ENCODE measurements at places on chromosomes 12 and 14. TPM values are rescaled to one million over a fixed set of nuclear protein-coding genes. Genes with fewer than 3 reads are reported as not detected.

GRCh38 chr12:25985316-25986175, 27.1 kb downstream of the RASSF8 start:
- H3K4me3 ChIP-seq = no peak overlapping the region
- H3K4me1 ChIP-seq = no peaks in the 10 kb centered on the region
- DNase-seq = no peak

DNA sequence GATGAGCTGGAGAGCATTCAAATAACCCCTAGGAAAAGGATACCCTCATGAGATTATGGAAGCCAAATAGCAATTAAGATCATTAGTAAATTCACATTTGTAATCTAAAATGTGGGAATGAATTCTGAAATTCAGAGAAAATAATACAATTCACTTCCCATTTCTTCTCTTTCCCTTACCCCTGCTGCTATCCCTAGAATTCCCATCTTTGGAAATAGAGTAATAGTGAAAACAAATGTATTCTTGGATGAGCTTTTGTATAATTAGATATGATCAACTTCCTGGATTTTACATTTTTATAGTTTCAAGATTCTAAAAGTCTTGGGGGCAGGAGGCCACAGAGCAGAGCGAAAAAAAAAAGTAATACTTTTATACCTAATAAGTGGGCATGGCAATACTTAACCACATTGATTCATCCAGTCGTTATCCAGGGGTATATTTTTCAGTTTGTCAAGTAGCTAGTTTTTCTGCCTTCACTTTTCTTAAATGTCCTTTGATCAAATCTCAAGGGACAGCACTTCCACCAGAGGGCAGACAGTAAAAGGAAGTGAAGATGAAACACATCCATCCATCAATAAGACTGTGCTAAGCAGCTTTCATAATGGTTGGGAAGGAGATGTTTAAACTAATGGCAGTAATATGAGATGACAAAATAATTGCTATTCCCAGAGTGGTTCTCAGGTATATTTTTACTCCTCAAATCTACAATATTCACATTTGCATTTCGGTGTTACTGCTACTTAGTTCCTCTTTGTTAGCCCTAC, 401.3 kb downstream of the DIO2 start:
- H3K36me3 ChIP-seq = no peaks in the 10 kb centered on the region
- DNase-seq = peak; percentile 41

GRCh38 chr14:74362361-74362915, 14.2 kb downstream of the VRTN start:
- H3K27me3 ChIP-seq = no peaks in the 10 kb centered on the region
- H3K36me3 ChIP-seq = no peaks in the 10 kb centered on the region
- no peak overlapping the region for H3K4me3 ChIP-seq
- no peak overlapping the region for H3K27ac ChIP-seq
- peak; percentile 90 for DNase-seq

DNA sequence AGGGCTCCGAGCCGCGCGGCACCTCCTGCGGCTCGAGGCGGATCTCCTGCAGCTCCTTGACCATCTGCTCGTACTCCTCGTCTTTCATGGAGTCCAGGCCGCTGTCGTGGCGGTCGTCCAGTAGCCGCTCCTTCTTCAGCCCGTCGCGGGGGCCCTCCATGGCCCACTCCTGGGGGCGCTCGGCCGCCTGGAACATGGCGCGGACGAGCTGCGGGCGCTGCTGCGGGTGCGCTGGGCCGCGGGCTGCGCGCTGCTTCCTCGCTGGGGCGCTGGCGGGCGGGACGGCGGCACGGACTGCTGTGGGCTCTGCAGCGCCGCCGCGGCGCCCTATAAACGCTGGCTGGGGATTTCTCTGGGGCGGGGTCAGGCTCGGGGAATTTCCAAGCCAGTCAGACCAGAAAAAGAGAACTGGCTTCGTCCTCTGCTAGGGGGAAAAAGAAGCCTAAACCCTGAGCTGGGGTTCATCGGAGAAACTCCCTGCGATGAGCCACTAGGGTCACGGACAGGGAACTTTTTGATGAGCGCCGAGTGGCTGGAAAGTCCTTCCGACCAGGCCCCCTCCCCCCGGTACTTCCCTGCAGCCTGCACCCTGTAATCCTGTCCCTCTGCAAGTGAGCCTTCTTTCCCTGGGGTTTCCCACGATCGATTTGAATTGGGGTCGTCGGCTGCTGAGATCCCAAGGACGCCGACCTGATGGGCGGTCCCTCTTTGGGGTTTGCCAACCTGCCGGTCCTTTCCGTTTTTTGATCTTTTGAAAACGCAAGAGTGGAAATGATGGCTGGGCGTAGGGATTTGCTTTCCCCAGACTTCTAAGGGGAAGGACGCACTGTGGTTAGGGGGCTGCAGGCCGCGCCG, at the start of gene NFKBIA:
TSS of gene NFKBIA (minus strand) at position 301 of the 855 bp plus-strand sequence. CDS start at position 196, 105 bp downstream.
- peaks cover 28% of the 10 kb centered on the region for H3K4me1 ChIP-seq
- no peaks in the 10 kb centered on the region for H3K36me3 ChIP-seq
- DNase-seq = peak; percentile 87
- H3K4me3 ChIP-seq = peak within 1 kb of the TSS; percentile 92

GRCh38 chr12:113246478-113247122, 25.3 kb downstream of the TPCN1 start:
- peaks cover 36% of the 10 kb centered on the region for H3K4me1 ChIP-seq
- peak overlapping the region; percentile 57 for H3K27ac ChIP-seq
- no peak for DNase-seq
- H3K27me3 ChIP-seq = no peaks in the 10 kb centered on the region
- H3K4me3 ChIP-seq = no peak overlapping the region

- no peak overlapping the region for H3K27ac ChIP-seq
Observed at GRCh38 chr12:10701131-10701681, 21.9 kb downstream of the YBX3 start.

- no peaks in the 10 kb centered on the region for H3K27me3 ChIP-seq
- DNase-seq = no peak
- H3K36me3 ChIP-seq = no peaks in the 10 kb centered on the region
- H3K27ac ChIP-seq = no peak overlapping the region
- H3K4me1 ChIP-seq = no peaks in the 10 kb centered on the region
Observed at GRCh38 chr12:5395443-5396271, 36.3 kb upstream of the NTF3 start.

GRCh38 chr14:29982993-29983392, 55.3 kb upstream of the PRKD1 start:
- no peaks in the 10 kb centered on the region for H3K4me1 ChIP-seq
- no peaks in the 10 kb centered on the region for H3K36me3 ChIP-seq
- H3K27me3 ChIP-seq = no peaks in the 10 kb centered on the region
- H3K4me3 ChIP-seq = no peak overlapping the region
- no peak for DNase-seq

The MEG3 gene
- total RNA-seq = 324 TPM

- no peak overlapping the region for H3K4me3 ChIP-seq
- no peaks in the 10 kb centered on the region for H3K36me3 ChIP-seq
- DNase-seq = no peak
- H3K27me3 ChIP-seq = no peaks in the 10 kb centered on the region
- H3K27ac ChIP-seq = peak overlapping the region; percentile 56
Observed at GRCh38 chr14:103377522-103378037, 7.6 kb upstream of the MARK3 start.

DNA sequence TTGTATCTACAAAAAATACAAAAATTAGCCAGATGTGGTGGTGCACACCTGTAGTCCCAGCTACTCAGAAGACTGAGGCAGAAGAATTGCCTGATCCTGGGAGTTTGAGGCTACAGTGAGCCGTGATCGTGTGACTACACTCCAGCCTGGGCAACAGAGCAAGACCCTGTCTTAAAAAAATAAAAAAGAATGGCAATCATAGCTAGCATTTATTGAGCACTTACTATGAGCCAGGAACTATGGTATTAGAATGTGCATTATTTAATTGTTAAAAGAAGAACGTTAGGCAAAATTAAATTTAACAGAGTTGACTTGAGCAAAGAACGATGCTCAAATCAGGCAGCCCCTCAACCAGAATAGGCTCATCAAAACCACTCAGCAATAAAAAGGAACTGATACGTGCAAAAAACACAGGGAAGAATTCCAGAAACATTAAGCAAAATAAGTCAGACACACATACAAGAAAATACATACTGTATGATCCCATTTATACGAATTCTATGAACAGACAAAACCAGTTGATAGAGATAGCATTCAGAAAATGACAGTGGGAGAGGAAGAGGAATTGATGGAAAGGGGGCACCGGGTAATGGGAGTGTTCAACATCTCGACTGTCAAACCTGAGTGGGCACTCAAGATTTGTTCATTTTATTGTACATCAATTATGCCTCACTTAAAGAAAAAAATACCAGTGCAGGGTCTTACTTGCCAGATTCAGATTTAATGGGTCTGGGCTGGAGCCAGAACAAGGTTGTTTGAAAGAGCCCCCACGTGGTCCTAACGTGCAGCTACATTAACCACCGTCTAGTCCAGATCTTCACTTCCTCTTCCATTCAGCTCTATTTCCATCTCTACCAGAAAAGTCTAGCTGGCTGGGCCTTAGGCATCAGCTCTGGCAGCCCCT, 8.0 kb downstream of the SCNN1A start:
- peaks cover 9% of the 10 kb centered on the region for H3K4me1 ChIP-seq
- H3K27me3 ChIP-seq = no peaks in the 10 kb centered on the region
- no peaks in the 10 kb centered on the region for H3K36me3 ChIP-seq
- H3K4me3 ChIP-seq = no peak overlapping the region

DNA sequence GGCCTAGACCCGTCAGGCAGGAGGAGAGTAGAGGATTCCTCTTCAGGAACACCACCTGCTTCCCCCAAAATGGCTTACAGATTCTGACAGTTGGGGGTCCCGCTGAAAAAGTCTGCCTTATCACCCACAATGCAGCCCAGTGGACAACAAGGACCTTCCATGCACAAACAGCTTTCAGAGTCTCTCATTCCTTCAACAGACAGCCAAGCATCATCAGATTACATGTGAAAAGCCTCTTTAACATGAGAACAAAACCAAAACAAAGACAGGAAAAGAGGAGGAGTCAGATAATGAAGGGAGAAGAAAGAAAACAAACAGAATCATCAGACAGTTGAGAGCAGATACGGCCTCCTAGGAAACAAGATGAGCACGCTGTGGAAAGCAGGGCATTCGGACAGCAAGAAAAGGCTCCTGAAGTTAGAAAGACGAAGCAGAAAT, 18.3 kb downstream of the KCTD10 start:
- H3K27ac ChIP-seq = peak overlapping the region; percentile 61
- no peaks in the 10 kb centered on the region for H3K27me3 ChIP-seq
- no peak for DNase-seq
- H3K4me1 ChIP-seq = peaks cover 45% of the 10 kb centered on the region
- H3K4me3 ChIP-seq = no peak overlapping the region
- no peaks in the 10 kb centered on the region for H3K36me3 ChIP-seq

The KLHL33 gene
- 1.2 TPM for total RNA-seq

DNA sequence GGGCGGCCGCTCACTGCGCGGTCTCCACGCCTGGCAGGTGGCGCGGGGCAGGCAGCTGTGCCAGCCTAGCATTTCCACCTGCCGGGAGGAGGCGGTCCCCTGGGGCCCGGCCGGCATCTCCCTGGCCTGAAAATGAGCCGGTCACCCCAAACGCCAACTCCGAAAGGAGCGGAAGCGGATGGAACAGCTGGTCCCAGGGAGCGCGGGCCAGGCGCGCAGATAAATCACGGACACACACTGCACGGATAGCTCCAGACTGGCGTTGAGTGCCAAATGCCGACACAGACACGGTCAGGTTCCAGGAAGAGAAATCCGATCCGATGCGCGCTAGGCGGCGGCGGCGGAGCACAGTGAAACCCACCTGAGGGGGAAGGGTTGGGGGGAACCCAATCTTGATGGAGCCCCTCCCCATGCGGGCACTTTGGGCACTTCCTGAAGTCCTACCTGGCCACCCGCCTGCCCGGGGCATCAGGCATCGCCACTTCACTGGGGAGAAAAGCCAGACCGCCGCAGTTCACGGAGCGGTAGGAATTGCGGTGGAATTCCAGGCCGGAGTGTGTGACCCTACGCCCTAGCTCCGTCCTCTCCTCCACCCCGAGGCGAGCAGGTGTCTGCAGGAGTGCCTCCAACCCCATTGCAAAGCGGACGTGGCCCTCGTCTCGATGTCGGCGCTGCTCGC, 624 bp upstream of the PLEKHD1 start:
- H3K36me3 ChIP-seq = no peaks in the 10 kb centered on the region
- peaks cover 14% of the 10 kb centered on the region for H3K4me1 ChIP-seq
- no peak overlapping the region for H3K27ac ChIP-seq
- DNase-seq = peak; percentile 34
- no peaks in the 10 kb centered on the region for H3K27me3 ChIP-seq

DNA sequence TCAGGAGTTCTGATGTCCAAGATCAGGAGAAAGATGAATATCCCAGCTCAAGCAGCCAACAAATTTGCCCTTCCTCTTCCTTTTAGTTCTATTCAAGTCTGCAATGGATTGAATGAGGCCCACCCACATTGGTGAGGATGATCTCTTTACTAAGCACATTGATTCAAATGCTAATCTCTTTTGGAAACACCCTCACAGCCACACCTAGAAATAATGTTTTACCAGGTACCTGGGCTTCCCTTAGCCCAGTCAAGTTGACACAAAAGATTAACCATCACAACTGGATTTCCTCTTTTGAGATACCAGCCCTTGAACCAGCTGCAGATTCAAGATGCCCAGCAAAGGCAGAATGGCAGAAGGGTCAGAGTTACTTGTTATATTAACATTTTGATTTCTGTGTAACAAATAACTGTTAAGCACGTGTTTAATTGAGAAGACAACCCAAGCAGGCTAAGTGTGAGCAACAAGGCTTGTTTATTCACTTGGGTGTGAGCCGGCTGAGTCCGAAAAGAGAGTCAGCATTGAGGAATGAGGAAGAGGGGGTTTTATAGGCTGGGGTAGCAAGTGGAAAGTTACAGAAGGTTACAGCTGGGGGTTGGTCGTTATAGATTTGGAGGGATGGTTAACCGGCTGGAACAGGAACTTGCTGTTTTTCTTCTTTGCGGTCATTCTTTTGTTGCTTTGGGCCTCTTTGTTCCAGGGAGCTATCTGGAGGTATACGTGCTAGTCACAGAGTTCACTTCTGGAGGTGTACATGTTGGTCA, 180.3 kb downstream of the EMP1 start:
- no peak overlapping the region for H3K27ac ChIP-seq
- H3K36me3 ChIP-seq = no peaks in the 10 kb centered on the region
- no peak overlapping the region for H3K4me3 ChIP-seq
- no peaks in the 10 kb centered on the region for H3K27me3 ChIP-seq
- H3K4me1 ChIP-seq = no peaks in the 10 kb centered on the region

GRCh38 chr14:31505411-31505810, 17.6 kb upstream of the GPR33 start:
- no peaks in the 10 kb centered on the region for H3K27me3 ChIP-seq
- DNase-seq = no peak
- H3K4me3 ChIP-seq = no peak overlapping the region
- peaks cover 12% of the 10 kb centered on the region for H3K4me1 ChIP-seq
- H3K27ac ChIP-seq = no peak overlapping the region

GRCh38 chr14:86533834-86534233, 1003.9 kb downstream of the FLRT2 start:
- H3K27me3 ChIP-seq = no peaks in the 10 kb centered on the region
- no peaks in the 10 kb centered on the region for H3K4me1 ChIP-seq
- H3K36me3 ChIP-seq = no peaks in the 10 kb centered on the region
- H3K4me3 ChIP-seq = no peak overlapping the region

The CD163L1 gene
- 14.1 TPM for total RNA-seq

The IL31 gene
- total RNA-seq = not detected

The SLC38A1 gene
- 8.7 TPM for total RNA-seq

- no peaks in the 10 kb centered on the region for H3K36me3 ChIP-seq
- DNase-seq = no peak
- H3K4me3 ChIP-seq = no peak overlapping the region
- H3K27me3 ChIP-seq = no peaks in the 10 kb centered on the region
- no peak overlapping the region for H3K27ac ChIP-seq
Observed at GRCh38 chr14:88470542-88471440, 84.0 kb downstream of the PTPN21 start.

The KRT85 gene
- 0.71 TPM for total RNA-seq

GRCh38 chr12:52152905-52153317, 38.9 kb downstream of the KRT80 start:
- peaks cover 23% of the 10 kb centered on the region for H3K4me1 ChIP-seq
- no peak overlapping the region for H3K27ac ChIP-seq
- no peaks in the 10 kb centered on the region for H3K27me3 ChIP-seq
- no peak for DNase-seq
- H3K4me3 ChIP-seq = no peak overlapping the region

All from testis (tissue), 5 donors.